Fibroblast of villous mesenchyme (primary cell): ENCODE measurements at places on chromosomes 3 and 15.

DNA sequence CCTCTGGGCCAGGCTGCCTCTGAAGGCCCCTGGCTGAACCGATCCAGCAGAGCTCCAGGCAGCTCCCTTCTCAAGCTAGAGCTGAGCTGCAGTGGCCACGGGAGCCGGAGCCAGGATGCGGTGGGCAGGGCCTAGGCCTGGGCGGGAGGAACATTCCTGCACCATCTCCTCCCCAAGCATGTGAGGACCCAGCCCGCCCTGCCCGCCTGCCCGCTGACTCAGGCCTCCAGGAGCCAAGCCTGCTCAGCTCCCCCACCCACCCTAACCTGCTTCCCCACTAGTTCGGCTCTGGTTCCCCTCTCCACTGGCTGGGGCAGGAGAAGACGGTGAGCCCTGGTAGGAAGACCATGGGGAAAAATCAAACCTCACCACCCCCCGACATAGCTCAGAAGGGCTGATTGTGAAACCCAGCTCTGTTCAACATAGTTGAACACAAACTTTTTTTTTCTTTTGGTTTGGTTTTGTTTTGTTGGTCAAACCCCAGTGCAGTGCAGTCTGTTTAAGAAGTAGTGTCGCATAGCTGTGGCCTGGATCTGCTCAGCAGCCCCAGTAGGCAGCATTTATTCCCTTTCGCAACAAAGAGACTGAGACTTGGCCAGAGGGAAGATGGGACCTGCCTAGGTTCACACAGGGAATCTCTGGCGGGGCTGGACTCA lies 13.5 kb downstream of the SNX33 start:
- peak; percentile 94 for DNase-seq

DNA sequence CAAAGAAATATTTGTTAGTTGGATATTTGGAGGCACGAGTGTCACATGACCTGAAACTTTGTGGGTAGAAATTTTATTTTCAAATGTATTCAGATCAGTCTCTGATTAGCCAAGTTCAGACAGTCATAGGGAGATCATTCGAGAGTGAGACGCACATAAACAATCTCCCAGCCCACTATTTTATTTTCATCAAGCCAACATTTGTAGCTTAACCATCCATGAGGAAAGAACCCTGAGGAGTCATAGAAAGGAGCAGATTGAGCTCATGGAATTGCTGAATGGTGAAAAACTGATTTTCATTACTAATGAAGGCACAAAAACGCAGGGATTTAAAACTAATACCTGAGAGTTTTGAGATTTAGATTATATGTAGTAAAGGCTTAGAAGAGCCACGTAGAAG lies 548.7 kb downstream of the NSUN3 start:
- DNase-seq = no peak

DNA sequence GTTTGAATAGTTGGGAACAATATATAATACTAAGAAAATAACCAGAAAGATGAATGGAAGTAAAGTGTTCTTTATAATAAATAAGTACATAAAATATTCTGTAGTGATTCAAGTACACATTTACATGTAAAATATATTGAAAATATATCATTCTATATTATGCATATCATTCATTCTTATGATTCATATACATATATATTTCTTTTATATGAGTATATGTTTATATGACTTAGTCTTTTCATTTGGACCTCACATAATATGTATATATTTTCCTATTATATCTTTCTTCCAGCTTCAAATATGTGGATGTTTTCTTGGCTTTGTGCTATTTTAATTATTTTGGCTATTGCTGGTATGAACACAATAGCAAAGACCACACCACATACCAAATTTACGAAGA lies at the start of gene OTOL1:
Gene OTOL1 (plus strand): TSS at position 301 of the 400 bp plus-strand sequence. CDS start 0 bp downstream, at position 301.
- DNase-seq = no peak

DNA sequence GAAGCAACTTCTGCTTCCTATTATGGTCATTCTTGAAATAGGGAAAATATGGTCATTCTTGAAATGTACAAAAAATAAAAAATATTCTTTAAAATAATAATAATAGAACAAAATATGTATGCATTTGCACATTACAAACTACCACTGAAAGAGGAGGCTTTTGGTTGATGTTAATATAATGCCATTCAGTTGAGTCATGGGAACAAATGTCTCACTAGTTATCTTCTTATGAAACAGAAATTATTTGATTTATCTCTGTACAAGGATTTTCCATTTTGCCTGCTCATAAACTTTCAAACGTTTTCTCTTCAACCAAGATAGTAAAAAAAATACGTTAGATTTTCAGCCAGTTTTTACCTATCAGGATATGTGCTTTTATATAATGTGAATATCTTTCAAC lies 1662.7 kb downstream of the OTOL1 start:
- DNase-seq = no peak

DNA sequence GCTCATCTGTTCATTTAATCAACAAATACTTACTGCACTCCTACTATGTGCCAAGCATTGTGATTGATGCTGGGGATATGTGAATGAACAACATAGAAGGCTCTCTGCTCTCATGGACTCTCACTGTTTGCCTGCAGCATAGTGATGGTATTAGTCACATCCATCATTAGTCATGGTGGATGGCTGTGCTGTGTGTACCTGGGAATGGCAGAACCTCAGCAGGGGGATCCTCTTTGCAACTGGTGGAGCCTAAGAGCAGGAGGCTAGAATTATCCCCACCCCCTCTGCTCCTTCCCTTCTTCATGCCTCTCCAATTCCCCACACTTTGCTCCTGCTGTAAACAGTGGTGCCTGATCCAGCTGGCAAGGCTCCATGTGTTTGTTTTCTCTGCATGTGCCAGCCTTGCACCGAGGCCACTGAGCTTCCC lies 20.5 kb downstream of the BOC start:
- DNase-seq = no peak

GRCh38 chr3:12877040-12877439 lies 35.7 kb upstream of the RPL32 start:
- no peak for DNase-seq

DNA sequence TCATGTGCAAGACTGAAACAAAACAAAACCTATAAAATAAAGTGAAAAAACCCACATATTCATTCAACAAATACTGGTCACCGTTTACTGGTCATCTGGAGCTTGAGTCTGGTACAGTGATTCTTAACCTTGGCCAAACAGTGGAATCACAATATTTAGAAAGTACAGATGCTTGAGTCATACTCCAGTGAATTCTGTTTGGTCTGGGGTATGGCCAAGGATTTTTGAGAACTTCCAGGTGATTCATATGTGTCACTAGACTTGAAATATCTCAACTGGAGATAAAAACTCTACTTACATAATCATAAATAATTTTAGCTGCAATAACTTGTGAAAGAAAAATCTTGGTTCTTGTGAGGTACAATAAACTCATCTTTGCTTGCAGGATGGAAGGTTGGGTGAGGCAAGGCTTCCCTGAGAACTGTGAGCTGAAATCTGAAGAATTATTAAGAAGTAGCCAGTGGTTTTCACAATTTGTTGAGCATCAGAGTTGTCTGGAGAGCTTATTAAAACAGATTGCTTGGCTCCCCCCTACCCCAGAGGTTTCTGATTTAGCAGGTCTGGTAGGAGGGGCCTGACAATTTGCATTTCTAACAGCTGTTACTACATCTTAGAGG lies 9.6 kb downstream of the NEK11 start:
- peak; percentile 61 for DNase-seq

DNA sequence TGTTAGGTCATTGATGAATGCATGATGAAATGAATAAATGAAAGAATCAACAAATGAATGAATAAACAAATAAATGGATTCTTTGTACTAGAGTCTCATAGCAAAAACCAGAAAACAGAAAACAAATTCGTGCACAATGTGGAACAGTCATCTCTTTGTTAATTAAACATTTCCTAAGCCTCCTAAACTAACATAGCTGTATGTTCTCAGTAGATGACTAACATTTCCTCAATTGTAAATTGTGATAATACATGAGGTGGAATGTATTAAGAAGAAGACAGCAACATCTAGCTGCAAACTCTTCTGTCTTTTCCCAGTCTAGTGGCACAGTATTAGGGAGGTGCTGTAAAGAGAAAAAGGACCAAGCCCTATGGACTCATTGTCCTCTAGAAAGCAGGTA lies 1021.0 kb downstream of the MCTP2 start:
- no peak for DNase-seq

- peak; percentile 80 for DNase-seq
These were observed 20.3 kb downstream of the PDZRN3 start for GRCh38 chr3:73604451-73604850.

GRCh38 chr15:60390871-60391501 lies 6.8 kb downstream of the ANXA2 start:
- DNase-seq = peak; percentile 92

GRCh38 chr15:100277087-100277855 lies 64.5 kb downstream of the ADAMTS17 start:
- no peak for DNase-seq

DNA sequence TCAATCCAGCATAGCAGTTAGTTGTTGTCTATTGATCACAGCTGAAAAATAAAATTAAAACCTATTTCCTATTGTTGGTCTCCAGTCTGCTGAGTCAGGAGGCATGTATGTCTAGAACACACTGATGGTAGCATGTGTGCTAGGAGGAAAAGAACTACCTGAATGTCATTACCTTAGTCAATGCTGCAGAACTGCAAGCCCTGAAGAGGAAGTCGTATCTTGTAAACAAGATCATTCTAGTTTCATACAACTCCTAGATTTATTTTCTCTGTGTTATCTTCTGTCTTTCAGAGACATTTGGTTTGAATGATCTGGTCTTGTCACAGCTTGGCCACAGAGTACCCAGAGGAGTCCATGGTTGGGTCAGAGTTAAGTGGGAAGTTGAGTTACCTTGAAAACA lies 110.0 kb upstream of the MRPL3 start:
- no peak for DNase-seq

DNA sequence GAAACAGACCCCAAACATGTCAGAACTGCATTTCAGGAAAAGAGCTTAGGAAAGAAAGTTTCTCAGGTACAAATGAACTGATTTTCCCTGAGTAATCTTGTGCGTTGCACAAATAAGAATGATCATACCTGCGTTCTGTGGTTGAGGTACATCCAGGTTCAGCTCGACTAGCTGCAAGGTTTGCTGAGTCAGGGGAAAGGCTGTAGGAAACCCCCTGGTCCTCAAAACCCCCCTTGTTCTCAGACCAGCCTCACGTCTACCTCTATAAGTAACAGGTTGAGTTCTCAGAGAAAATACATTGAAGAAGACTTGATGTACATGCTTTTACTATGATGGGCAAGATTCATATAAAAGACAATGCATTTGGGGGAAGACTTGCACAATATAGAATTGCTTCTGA lies 137.7 kb upstream of the ICE2 start:
- no peak for DNase-seq

- DNase-seq = no peak
These were observed 15.5 kb downstream of the GLDN start for GRCh38 chr15:51356983-51357382.

- peak; percentile 57 for DNase-seq
These were observed 17.5 kb upstream of the GASK1A start for GRCh38 chr3:42961633-42962032.

- DNase-seq = no peak
These were observed 211.0 kb downstream of the TNIK start for GRCh38 chr3:171249245-171249644.

- no peak for DNase-seq
These were observed 344.7 kb upstream of the CDIN1 start for GRCh38 chr15:36234743-36235142.

- peak; percentile 7 for DNase-seq
These were observed 51.0 kb downstream of the NR1D2 start for GRCh38 chr3:23996095-23996524.

DNA sequence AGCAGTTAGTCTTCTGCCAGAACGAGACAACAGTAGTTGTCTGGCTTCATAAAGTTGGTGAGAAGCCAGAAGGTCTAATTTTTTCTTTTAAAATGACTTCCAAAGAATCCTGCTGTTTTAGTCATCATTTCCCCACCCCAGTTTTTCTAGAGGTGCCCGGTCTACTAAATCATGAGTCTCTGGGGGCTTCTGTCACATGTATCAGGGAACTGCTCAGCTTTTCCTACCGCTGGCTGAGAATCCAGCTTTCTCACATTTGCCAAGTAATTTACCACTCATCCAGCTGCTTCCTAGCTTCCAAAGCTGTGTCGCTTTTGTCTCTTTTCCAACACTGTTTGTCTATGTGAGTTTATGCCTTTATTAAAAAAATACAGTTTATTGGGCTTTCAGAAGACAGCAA lies 183.3 kb downstream of the NSUN3 start:
- no peak for DNase-seq

DNA sequence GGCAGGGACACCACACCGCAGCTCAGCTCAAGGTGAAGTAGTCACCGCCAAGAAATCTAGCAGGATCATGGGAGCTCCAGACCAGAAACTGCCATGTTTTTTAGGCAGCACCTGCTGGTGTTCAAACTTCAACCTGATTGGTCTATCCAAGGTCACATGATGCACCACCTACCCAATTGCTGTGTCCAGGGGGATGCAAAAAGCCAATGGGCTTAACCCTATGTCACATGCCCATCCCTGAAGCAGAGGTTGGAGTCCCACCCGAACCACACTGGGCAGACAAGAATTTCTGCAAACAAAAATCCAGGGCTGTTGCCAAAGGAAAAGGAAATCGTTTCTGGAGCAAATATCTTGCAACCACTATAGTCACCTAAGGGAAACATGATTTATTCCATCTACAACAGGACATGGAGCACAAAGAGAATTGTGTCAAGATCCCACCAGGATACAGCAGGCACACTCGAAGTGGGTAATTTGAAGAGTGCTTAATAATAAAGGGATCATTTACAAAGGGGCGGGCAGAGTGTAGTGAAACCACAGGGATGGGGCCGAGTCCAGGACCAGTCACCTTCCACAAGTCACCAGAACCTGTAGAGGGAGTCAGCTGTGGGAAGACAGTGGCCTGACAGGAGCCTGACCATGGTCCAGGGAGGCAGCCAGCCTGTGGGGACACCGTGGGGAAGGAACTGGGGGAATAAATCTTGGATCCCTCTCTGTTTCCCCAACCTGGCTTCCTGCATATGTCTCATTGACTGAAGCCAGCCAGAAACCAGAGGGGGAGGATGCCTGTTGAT lies 34.2 kb upstream of the TSEN2 start:
- no peak for DNase-seq
